Progenitor cell of endocrine pancreas (in vitro differentiated cells): ENCODE measurements at places on chromosomes 5 and 9. TPM values are rescaled to one million over a fixed set of nuclear protein-coding genes. Genes with fewer than 3 reads are reported as not detected.
A peak's percentile ranks its signal among the peaks of the same experiment; 100 is the strongest.

Gene LPAR1
- total RNA-seq, result 16.2 and 17.4 TPM in 2 replicates

Gene PSIP1
- total RNA-seq, result 82.3 and 85.7 TPM in 2 replicates

Gene NINJ1
- total RNA-seq, result 38.1 and 39.5 TPM in 2 replicates

Gene RNF180
- total RNA-seq, result 10.9 and 11.2 TPM in 2 replicates

Gene SLC34A3
- total RNA-seq, result 0.26 and 0.27 TPM in 2 replicates

Gene OR1J4
- not detected in 2 replicates for total RNA-seq

Gene TRAF1
- total RNA-seq, result 6.7 TPM in 2 replicates

Gene TRIP13
- total RNA-seq, result 11.9 and 13.5 TPM in 2 replicates

Gene RMRP
- total RNA-seq, result 15,251 and 16,487 TPM in 2 replicates

Gene AMBP
- total RNA-seq, result 678 and 717 TPM in 2 replicates

Gene CTSL
- total RNA-seq, result 38.6 and 47.5 TPM in 2 replicates

Gene NR4A3
- total RNA-seq, result 1.2 and 1.4 TPM in 2 replicates

DNA sequence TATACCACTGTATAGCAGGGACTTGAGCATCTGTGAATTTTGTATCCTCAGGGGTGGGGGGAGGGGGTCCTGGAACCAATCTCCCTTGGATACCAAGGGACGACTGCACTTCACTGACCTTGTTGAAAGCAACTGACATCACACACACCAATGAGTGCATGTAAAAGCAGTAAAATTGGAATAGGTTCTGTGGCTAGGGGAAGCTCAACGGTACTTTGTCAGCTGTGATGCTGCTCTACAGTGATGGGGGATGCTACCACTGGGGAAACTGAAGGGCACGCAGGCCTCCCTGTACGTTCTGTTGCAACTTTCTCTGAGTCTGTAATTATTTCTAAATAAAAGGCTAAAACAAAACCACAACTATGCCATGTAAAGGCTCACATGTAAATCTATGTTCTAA lies 47.0 kb upstream of the RETREG1 start:
- H3K36me3 ChIP-seq, result peaks cover 20% of the 10 kb centered on the region
- no peaks in the 10 kb centered on the region for H3K27me3 ChIP-seq
- DNase-seq, result no peak
- H3K27ac ChIP-seq, result no peak overlapping the region

DNA sequence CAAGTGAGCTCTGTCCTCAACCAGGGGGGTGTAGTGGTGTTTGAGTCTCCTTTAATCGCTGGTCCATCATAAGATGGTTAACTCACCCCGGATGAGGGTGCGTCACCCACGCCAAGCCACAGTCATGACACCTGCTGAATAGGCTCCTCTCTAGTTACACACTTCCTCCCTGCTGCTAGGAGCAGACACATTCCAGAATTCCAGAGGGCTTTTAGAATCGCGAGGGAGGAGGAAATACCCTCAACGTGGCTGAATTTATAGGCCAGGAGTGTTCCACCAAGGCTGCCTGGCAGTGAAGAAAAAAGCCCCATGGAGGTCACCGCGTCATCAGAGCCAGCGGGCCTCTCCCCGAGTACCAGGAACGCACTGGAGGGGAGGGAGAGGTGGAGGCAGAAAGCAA lies 5.1 kb downstream of the GLRX start:
- H3K36me3 ChIP-seq, result peaks cover 5% of the 10 kb centered on the region
- no peak overlapping the region for H3K27ac ChIP-seq
- H3K27me3 ChIP-seq, result no peaks in the 10 kb centered on the region
- DNase-seq, result no peak
- peaks cover 13% of the 10 kb centered on the region for H3K4me1 ChIP-seq
- no peak overlapping the region for H3K4me3 ChIP-seq

- H3K4me1 ChIP-seq, result peaks cover 10% of the 10 kb centered on the region
- DNase-seq, result no peak
- no peak overlapping the region for H3K4me3 ChIP-seq
- H3K27ac ChIP-seq, result no peak overlapping the region
- H3K27me3 ChIP-seq, result peaks cover 39% of the 10 kb centered on the region
These were observed 14.9 kb upstream of the COL27A1 start for GRCh38 chr9:114140401-114140800.

GRCh38 chr5:15529013-15529412 lies 29.0 kb downstream of the FBXL7 start:
- H3K27me3 ChIP-seq, result no peaks in the 10 kb centered on the region
- H3K4me1 ChIP-seq, result no peaks in the 10 kb centered on the region

GRCh38 chr5:10856683-10857337 lies 95.8 kb upstream of the DAP start:
- peaks cover 34% of the 10 kb centered on the region for H3K27me3 ChIP-seq
- peaks cover 20% of the 10 kb centered on the region for H3K4me1 ChIP-seq
- no peaks in the 10 kb centered on the region for H3K36me3 ChIP-seq
- DNase-seq, result peak; percentile 65

DNA sequence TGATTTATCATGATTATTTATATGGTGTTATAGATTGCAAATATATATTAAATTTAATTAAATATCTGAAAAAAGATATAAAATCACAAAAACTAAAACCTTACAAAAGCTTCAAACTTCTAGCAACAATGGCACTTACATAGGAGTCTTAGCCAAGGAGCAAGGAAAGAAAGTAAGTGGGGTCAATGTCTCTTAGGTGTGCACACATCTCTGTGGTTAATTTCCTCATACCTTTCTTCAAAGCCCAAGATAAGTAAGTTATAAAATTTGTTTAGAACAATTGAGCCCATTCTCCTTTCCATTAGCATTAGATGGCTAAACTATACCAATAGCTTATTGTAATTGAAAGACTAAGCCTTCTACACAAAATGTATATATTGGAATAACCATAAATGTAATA lies 161.6 kb upstream of the PDE4D start:
- no peak overlapping the region for H3K4me3 ChIP-seq
- no peaks in the 10 kb centered on the region for H3K27me3 ChIP-seq

GRCh38 chr9:135739271-135740220 lies 37.6 kb downstream of the KCNT1 start:
- no peaks in the 10 kb centered on the region for H3K36me3 ChIP-seq
- DNase-seq, result no peak
- no peaks in the 10 kb centered on the region for H3K4me1 ChIP-seq

- no peaks in the 10 kb centered on the region for H3K27me3 ChIP-seq
- H3K4me1 ChIP-seq, result no peaks in the 10 kb centered on the region
- DNase-seq, result no peak
- no peak overlapping the region for H3K27ac ChIP-seq
These were observed 36.3 kb downstream of the MACIR start for GRCh38 chr5:103294906-103295305.

GRCh38 chr5:6759401-6759800 lies 46.2 kb downstream of the TENT4A start:
- peaks cover 16% of the 10 kb centered on the region for H3K36me3 ChIP-seq
- H3K27ac ChIP-seq, result no peak overlapping the region
- no peaks in the 10 kb centered on the region for H3K4me1 ChIP-seq

DNA sequence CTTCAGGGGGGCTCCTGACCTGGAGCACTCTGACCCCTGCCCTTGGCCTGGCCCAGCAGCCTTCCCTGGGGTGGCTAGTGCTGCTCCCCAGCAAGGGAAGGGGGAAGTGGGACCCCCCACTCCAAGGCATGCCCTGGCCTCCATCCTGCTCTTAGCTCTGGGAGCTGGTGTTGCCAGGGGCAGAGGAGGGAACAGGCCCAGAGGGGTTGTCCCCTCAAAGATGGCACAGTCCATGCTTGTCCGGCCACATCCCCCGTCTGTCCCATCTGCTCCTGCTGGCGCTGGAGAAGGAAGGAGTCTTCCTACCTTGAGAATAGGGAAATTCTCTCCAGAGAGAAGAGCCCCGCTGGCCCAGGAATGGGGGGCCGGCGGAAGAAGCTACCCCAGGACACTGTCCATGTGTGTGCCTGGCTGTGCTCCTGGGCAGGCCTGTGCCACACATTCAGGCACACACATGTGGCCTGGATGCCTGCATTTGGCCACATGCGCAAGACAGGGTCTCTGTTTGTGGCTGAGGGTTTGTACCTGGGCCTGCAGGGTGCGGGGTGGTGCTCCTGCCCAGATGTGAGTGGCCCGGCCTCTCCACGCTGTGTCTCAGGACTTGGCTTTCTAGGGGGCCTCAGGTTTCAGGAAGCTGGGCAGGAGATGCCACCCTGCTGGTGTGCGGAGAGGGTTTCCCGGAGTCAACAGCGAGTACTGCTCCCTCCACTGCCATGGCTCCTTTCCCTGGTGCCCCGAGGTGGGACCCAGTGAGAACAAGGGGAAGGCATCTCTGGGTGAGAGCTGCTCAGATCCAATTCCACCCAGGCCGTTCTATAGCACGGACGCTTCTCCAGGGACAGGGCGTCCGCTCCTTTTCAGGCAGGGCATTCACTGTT lies 247.1 kb downstream of the PBX3 start:
- peaks cover 2% of the 10 kb centered on the region for H3K4me1 ChIP-seq
- H3K27ac ChIP-seq, result no peak overlapping the region
- H3K36me3 ChIP-seq, result no peaks in the 10 kb centered on the region
- no peak for DNase-seq
- no peak overlapping the region for H3K4me3 ChIP-seq
- H3K27me3 ChIP-seq, result peaks cover 13% of the 10 kb centered on the region

DNA sequence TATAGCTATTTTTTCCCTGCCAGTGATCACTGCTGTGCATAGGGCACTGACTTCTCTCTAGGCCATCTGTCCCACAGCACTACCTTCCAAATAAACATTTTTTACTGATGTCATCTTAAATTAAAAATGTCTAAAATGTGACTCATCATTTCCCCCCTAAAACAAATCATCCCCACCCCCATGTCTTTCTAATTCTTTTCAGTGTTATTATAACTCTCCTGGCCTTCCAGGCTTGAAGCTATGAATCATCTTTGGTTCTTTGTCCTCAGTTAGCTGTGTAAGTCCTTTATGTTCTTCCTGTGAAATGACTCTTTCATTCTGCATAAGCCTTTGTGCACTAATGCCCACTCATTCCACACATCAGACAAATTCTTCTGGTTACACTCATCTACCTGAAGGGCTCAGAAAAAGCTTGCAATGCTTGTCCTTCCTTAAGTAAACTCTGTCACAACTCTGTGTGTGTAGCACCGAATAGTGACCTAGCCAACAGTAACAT lies 78.1 kb downstream of the CFAP95 start:
- H3K27ac ChIP-seq, result no peak overlapping the region
- H3K4me3 ChIP-seq, result no peak overlapping the region
- peaks cover 7% of the 10 kb centered on the region for H3K4me1 ChIP-seq
- H3K27me3 ChIP-seq, result no peaks in the 10 kb centered on the region

GRCh38 chr5:66362046-66362445 lies 217.9 kb downstream of the SREK1 start:
- peaks cover 3% of the 10 kb centered on the region for H3K4me1 ChIP-seq
- peaks cover 9% of the 10 kb centered on the region for H3K27me3 ChIP-seq

DNA sequence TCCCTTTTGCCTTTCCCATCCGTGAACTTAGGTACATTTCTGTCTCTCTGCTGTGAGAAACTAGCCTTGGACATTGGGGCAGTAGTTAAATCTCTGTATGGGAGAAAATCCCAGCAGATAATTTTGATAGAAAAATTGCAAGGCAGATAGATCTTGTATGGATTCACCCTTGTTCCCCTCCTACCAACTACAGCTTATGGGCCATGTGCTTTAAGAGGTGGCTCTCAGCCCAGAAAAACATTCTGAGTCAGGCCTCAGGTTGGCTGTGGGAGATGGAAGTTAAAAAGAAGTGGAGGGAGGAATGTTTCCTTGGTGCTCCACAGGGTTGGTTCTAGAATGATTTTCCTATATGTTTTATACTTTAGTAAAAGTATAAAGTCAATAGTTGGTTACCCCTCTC lies 1.4 kb upstream of the KDM3B start:
- DNase-seq, result no peak
- H3K4me3 ChIP-seq, result peak overlapping the region; percentile 72
- H3K27ac ChIP-seq, result no peak overlapping the region
- H3K4me1 ChIP-seq, result peaks cover 18% of the 10 kb centered on the region

DNA sequence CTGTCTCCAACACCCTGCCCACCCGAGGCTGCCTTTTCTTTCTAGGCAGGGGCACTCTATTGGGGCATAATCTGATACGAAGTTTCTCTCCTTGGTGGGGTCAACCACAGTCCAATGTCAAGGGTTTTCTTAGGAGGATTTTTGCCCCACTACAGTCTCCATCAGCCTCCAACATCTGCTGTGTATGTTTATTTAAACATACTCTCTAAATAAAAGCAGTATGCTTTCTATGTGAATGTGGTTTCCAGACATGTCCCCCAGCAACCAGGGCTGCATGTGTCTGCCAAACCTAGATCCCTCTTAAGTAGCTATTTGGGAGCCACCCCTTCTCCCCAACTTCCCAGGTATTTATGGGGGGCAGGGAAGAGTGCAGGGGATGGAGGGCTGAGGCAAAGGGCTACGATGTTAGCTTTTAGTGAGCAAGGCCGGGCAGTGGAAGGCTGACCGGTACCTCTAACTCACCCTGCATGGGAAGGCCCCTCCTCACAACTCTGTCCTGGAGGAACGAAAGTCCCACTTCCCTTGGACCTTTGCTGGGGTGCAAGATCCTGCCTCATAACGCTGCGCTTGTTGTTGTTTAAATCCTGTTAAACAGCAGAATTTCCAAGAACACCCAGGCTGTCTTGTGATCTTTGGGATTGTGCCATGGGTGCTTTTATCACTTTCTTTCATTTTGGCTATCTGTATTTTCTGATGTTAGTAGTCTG lies 75.4 kb downstream of the NREP start:
- H3K27ac ChIP-seq, result no peak overlapping the region
- H3K4me1 ChIP-seq, result peaks cover 10% of the 10 kb centered on the region
- H3K36me3 ChIP-seq, result no peaks in the 10 kb centered on the region
- H3K27me3 ChIP-seq, result peaks cover 12% of the 10 kb centered on the region
- H3K4me3 ChIP-seq, result no peak overlapping the region

DNA sequence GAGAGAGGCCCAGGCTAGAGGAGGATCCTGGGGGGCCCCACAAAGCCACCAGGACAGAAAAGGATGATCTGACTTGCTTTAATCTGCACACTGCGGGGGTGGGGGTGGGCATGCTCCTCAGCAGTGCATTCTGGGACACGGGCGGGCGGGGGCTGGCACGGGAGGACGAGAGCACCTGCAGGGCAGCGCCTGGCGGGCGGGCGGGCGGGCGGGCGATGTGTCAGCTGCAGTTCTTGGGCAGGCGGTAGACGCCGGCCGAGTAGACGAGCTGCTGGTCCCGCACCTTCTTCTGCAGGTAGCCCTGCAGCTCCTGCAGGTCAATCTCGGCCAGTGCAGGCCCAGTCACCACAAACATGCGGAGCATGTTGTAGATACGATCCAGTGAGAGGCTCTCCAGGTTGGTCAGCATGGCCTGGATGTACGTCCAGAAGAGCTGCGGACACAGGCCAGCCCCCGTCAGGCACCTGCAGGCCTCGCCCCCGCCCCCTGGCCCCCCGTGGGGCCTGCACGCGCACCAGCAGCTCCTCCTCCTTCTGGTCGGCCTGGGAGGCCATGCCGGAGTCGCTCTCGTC lies 3.0 kb upstream of the TMEM210 start:
- no peak overlapping the region for H3K27ac ChIP-seq
- H3K36me3 ChIP-seq, result peaks cover 4% of the 10 kb centered on the region
- DNase-seq, result no peak
- H3K27me3 ChIP-seq, result peaks cover 23% of the 10 kb centered on the region
- no peaks in the 10 kb centered on the region for H3K4me1 ChIP-seq

DNA sequence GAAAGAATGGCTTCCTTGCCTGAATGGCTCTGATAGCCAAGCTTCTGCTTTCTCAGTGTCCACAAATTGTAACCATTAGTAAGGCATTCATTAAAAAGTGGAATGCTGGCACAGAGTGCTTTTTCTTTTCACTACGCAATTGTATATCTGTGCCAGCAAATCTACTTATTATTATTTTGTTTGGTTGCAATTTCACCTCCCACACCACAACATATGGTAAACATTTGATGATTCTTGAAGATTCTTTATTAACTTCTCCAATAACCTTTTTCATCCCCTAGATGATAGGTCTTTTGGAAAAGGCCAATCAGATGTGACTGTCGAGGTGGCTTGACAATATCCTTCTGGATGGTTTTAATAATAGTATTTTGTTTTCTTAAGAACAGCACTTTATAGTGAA lies 234.1 kb downstream of the TMEM38B start:
- H3K36me3 ChIP-seq, result no peaks in the 10 kb centered on the region
- H3K27me3 ChIP-seq, result no peaks in the 10 kb centered on the region
- H3K4me3 ChIP-seq, result no peak overlapping the region
- no peak for DNase-seq
